ENCODE measurements at places on chromosomes 3 and 15. TPM values are rescaled to one million over a fixed set of nuclear protein-coding genes. Genes with fewer than 3 reads are reported as not detected.

DNA sequence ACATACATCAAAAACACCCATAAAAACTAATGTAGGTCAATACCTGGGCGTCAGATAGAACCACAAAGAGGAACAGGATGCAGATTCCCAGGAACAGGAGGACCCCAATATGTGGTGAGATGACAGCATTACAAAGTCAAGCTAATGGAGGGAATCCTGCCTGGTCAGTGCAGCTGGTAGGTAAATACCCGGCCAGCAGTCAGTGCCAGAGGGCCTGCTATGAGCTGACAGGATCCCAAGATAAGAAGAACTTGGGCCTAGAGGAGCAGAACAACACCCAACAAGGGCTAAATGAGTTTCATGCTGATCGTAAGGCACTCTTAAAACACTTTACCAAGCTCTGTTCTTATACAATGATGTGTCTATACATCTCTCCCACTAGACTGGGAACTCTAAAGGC, 61.2 kb upstream of the KCNMB2 start:
- no peaks in the 10 kb centered on the region for H3K36me3 ChIP-seq
- no peak overlapping the region for H3K4me3 ChIP-seq
- no peaks in the 10 kb centered on the region for H3K27me3 ChIP-seq
- H3K27ac ChIP-seq: no peak overlapping the region
- DNase-seq: no peak
- H3K4me1 ChIP-seq: no peaks in the 10 kb centered on the region

The SERPINI2 gene
- total RNA-seq: not detected

- H3K4me1 ChIP-seq: peaks cover 26% of the 10 kb centered on the region
- H3K27me3 ChIP-seq: no peaks in the 10 kb centered on the region
- peaks cover 12% of the 10 kb centered on the region for H3K36me3 ChIP-seq
- DNase-seq: no peak
Measured at GRCh38 chr3:180911876-180912303, 580 bp upstream of the FXR1 start.

The COMMD2 gene
- total RNA-seq: 70.2 TPM

Data from Panc1 (cell line).